ENCODE measurements at places on chromosomes 1 and 21.

DNA sequence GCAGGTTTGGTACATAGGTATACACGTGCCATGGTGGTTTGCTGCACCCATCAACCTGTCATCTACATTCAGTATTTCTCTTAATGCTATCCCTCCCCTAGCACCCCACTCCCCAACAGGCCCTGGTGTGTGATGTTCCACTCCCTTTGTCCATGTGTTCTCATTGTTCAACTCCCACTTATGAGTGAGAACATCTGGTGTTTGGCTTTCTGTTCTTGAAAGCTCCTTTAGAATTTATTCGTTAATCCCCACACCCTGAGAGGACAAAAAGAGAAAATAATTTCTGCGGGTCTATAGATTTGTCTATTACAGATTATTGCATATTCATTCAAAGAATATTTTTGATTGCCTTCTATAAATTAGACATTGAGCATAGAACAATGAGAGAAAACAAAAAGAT is 455.5 kb downstream of the PLPP3 start:
- H3K27ac ChIP-seq = no peak overlapping the region
- H3K27me3 ChIP-seq = no peaks in the 10 kb centered on the region
- no peak overlapping the region for H3K4me3 ChIP-seq
- no peaks in the 10 kb centered on the region for H3K36me3 ChIP-seq
- no peaks in the 10 kb centered on the region for H3K4me1 ChIP-seq

DNA sequence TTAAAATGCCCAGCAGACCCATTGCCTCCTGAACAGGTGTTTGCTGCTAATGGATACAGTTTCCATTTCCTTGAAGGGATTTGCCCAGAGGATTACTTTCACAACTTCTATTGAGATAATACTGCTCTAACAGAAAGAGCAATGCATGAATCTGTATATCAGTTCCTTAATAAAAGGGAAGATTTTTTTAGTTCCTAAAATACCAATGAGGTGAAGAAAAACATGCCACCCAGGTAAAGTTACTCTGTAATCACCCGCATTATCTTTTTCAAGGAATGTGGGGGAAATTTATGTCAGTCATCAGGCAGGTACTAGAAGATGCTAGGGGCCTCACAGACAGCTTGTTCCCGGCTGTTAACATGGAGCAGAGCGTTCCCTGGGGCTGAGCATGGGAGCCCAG is 41.1 kb downstream of the KCNJ15 start:
- H3K27me3 ChIP-seq = no peaks in the 10 kb centered on the region
- no peaks in the 10 kb centered on the region for H3K36me3 ChIP-seq
- DNase-seq = no peak
- H3K4me1 ChIP-seq = peaks cover 25% of the 10 kb centered on the region
- no peak overlapping the region for H3K4me3 ChIP-seq
- H3K27ac ChIP-seq = no peak overlapping the region

GRCh38 chr1:53568540-53568939 is 109.3 kb downstream of the DMRTB1 start:
- DNase-seq = no peak
- no peaks in the 10 kb centered on the region for H3K4me1 ChIP-seq
- no peaks in the 10 kb centered on the region for H3K36me3 ChIP-seq
- no peaks in the 10 kb centered on the region for H3K27me3 ChIP-seq
- H3K27ac ChIP-seq = no peak overlapping the region

GRCh38 chr1:116763116-116763786 is 9.0 kb downstream of the CD2 start:
- H3K4me1 ChIP-seq = no peaks in the 10 kb centered on the region
- no peak for DNase-seq
- no peak overlapping the region for H3K27ac ChIP-seq
- H3K36me3 ChIP-seq = no peaks in the 10 kb centered on the region
- no peaks in the 10 kb centered on the region for H3K27me3 ChIP-seq

- H3K4me3 ChIP-seq = no peak overlapping the region
- DNase-seq = peak; percentile 47
- H3K27me3 ChIP-seq = peaks cover 14% of the 10 kb centered on the region
- no peaks in the 10 kb centered on the region for H3K36me3 ChIP-seq
- H3K27ac ChIP-seq = no peak overlapping the region
- peaks cover 3% of the 10 kb centered on the region for H3K4me1 ChIP-seq
These were observed 18.2 kb upstream of the FCGR2A start for GRCh38 chr1:161486806-161487741.

- H3K4me3 ChIP-seq = no peak overlapping the region
- no peaks in the 10 kb centered on the region for H3K4me1 ChIP-seq
- no peak for DNase-seq
- H3K27ac ChIP-seq = no peak overlapping the region
These were observed 200.0 kb downstream of the PTPRU start for GRCh38 chr1:29436181-29436785.

DNA sequence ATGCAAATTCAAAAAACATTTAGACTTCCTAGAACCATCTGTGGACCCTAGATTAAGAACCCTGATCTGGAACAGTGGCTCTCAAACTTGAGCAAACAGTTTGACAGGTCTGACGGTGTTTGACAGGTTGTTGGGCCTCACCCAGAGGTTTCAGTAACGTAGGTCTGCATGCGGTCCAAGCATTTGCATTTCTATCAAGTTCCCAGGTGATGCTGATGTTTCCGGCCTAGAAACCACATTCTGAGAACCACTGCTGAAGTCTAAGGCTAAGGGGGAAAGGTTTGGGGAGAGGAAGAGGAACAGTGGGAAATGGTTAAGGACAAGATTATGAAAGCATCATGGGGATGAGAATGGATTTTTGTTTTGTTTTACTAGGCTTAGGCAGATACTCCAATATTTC is 48.6 kb downstream of the MDM4 start:
- no peak overlapping the region for H3K27ac ChIP-seq
- no peak overlapping the region for H3K4me3 ChIP-seq
- no peaks in the 10 kb centered on the region for H3K4me1 ChIP-seq
- H3K36me3 ChIP-seq = peaks cover 61% of the 10 kb centered on the region
- no peaks in the 10 kb centered on the region for H3K27me3 ChIP-seq

GRCh38 chr1:221878134-221878533 is 136.2 kb upstream of the DUSP10 start:
- H3K27ac ChIP-seq = no peak overlapping the region
- H3K4me1 ChIP-seq = no peaks in the 10 kb centered on the region
- no peaks in the 10 kb centered on the region for H3K27me3 ChIP-seq

- DNase-seq = no peak
- H3K4me1 ChIP-seq = peaks cover 13% of the 10 kb centered on the region
- peaks cover 2% of the 10 kb centered on the region for H3K36me3 ChIP-seq
- H3K27me3 ChIP-seq = no peaks in the 10 kb centered on the region
- no peak overlapping the region for H3K4me3 ChIP-seq
- peak overlapping the region; percentile 95 for H3K27ac ChIP-seq
These were observed 18.0 kb downstream of the INKA2 start for GRCh38 chr1:111720977-111721786.

DNA sequence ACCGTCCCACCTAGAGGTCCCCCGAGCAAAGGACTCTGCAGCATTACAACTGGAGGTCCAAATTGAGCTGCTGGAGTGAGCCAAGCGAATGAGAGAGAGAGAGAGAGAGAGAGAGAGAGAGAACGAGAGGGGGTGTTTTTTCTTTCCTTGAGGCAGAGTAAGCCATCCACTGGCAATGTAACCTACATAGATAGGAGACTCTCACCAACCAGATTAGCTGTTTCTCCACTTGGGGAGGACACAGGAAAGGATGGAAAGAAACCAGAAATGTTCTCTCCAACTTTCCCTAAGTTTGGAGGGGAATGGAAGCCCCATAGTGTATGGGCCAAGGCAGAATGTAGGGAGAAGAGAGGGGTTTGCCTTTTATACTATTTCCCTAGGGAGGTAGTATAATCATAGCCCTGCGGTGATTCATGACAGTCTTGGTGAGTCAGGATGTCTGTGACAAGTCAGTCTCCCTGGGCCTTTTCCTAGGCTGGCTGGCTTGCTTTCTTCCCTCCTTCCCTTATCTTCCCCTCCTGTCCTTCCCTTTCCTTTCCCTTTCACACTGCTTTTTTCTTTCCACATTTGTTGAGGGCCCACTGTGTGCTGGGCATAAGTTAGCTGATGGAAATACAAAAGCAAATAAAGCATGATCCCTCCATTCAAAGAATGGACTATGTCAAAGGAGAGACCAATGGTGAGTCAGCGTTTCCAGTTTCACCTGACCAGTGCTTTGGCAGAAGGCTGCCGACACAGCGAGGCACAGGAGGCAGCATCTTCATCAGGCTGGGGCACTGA is 7.1 kb downstream of the FNDC7 start:
- H3K4me3 ChIP-seq = no peak overlapping the region
- H3K27me3 ChIP-seq = no peaks in the 10 kb centered on the region
- H3K27ac ChIP-seq = no peak overlapping the region
- H3K4me1 ChIP-seq = peaks cover 9% of the 10 kb centered on the region

GRCh38 chr21:39183272-39184049 is at the start of gene PSMG1:
Gene PSMG1 (minus strand): TSS chr21:39183451. CDS start chr21:39183385, 66 bp downstream.
- H3K27ac ChIP-seq = peak within 1 kb of the TSS; percentile 92
- peak within 1 kb of the TSS; percentile 89 for H3K4me3 ChIP-seq
- no peaks in the 10 kb centered on the region for H3K27me3 ChIP-seq
- DNase-seq = peak; percentile 94
- peaks cover 19% of the 10 kb centered on the region for H3K4me1 ChIP-seq

DNA sequence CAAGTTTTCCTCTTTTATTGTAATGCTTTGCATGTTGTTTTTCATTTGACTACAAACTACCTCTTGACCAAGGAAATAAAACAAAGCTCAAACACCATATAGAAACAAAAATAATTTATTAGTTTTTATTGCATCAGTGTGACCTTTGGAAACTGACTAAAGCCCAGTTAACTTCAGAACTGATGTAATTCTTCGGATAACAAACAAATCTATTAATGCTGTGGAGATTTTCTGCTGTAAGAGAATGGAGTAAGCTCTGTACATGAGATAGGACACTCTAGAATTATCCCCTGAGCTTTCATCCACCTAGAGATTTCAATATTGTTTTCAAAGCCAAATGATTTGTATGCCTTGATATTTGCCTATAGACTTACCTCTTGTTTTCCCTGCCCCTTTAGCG is 154.0 kb upstream of the KCNK2 start:
- no peak for DNase-seq
- H3K27ac ChIP-seq = no peak overlapping the region
- no peaks in the 10 kb centered on the region for H3K4me1 ChIP-seq
- H3K36me3 ChIP-seq = no peaks in the 10 kb centered on the region

DNA sequence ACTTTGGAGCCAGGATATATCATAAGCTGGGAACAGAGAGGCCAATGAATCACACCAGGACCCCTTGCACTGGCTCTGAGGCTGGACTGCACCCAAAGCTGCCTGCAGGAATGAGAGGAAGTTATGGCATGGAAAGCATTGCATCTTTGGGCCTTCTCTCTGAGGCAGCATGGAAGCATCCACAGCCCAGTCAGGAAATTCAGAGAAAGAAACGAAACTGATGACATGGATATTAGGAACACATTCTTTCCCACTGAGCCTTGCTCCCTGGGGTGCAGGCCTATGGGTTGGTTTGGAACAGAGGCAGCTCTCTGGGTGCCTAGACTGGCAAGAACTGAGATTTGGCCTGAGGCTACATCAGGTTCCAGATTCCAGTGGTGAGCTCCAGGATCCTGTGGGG is 98.6 kb downstream of the NGF start:
- H3K27me3 ChIP-seq = no peaks in the 10 kb centered on the region
- H3K4me1 ChIP-seq = no peaks in the 10 kb centered on the region
- H3K27ac ChIP-seq = no peak overlapping the region
- no peak overlapping the region for H3K4me3 ChIP-seq
- DNase-seq = no peak

- H3K27me3 ChIP-seq = peaks cover 6% of the 10 kb centered on the region
- H3K4me1 ChIP-seq = no peaks in the 10 kb centered on the region
- no peak overlapping the region for H3K4me3 ChIP-seq
- DNase-seq = no peak
These were observed 41.0 kb downstream of the ZNF691 start for GRCh38 chr1:42887366-42887765.

GRCh38 chr1:90513956-90514355 is 203.1 kb downstream of the BARHL2 start:
- H3K4me1 ChIP-seq = no peaks in the 10 kb centered on the region
- H3K27ac ChIP-seq = no peak overlapping the region
- H3K36me3 ChIP-seq = no peaks in the 10 kb centered on the region
- no peak for DNase-seq

DNA sequence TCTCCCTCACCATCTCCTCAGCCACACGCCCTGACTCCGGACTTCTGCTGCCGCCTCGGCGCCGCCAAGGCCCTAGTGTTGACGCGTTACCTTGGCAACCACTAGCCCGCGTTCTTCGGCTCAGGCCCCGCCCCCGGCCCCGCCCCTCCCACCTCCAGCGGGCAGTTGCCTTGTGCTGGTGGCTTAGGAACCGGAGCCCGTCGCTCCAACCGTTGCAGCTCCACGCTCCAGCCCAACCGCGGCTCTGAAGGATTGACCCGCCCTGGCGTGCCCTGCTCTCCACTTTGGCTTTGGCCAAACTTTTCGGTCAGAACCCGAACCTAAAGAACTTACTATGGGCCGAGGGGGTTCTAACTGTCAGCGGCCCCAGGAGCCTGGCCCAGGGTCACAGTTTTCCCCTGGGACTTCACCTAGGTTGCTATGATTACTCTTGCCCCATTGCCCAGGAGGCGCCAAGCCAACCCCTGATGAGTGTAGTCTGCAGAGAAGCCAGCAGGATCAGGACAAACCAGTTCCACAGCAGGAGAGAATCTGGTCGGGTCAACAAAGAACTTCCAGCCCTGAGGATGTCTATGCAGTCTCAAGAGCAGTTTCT is at the start of gene CFAP45:
CFAP45 (minus strand) TSS at position 80 of the 595 bp plus-strand sequence; CDS start at position 13, 67 bp downstream.
- H3K4me1 ChIP-seq = peaks cover 8% of the 10 kb centered on the region
- peak; percentile 81 for DNase-seq
- no peaks in the 10 kb centered on the region for H3K27me3 ChIP-seq
- no peaks in the 10 kb centered on the region for H3K36me3 ChIP-seq
- no peak within 1 kb of the TSS for H3K4me3 ChIP-seq

GRCh38 chr21:46437511-46437910 is 21.2 kb upstream of the DIP2A start:
- H3K4me1 ChIP-seq = no peaks in the 10 kb centered on the region
- no peaks in the 10 kb centered on the region for H3K27me3 ChIP-seq
- DNase-seq = no peak
- H3K4me3 ChIP-seq = no peak overlapping the region

GRCh38 chr1:55848906-55849305 is 633.7 kb upstream of the USP24 start:
- no peaks in the 10 kb centered on the region for H3K36me3 ChIP-seq
- no peak overlapping the region for H3K27ac ChIP-seq
- H3K4me3 ChIP-seq = no peak overlapping the region
- no peaks in the 10 kb centered on the region for H3K27me3 ChIP-seq
- H3K4me1 ChIP-seq = no peaks in the 10 kb centered on the region

- H3K4me1 ChIP-seq = no peaks in the 10 kb centered on the region
- DNase-seq = no peak
- no peaks in the 10 kb centered on the region for H3K27me3 ChIP-seq
- H3K27ac ChIP-seq = no peak overlapping the region
These were observed 56.1 kb upstream of the MRPS6 start for GRCh38 chr21:34017039-34017961.

DNA sequence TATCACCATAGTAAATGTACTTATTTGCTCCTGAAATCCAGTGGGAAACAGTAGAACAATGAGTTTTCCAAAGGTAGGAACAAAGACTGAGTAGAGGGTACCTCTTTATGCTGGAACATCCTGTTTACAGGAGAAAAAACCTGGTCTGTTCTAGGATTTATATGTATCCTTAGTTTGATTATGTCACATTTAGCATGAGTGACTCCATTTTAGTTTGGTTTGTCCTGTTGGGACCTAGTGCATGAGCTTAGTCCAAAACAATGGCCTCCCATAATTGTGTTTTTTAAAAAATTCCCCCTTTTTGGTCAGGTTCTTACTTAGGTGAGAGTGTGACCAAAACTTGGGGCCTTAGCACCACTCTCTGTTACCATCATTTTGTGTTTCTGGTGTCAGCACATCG is 3.5 kb upstream of the MRPL55 start:
- no peak overlapping the region for H3K4me3 ChIP-seq
- no peaks in the 10 kb centered on the region for H3K36me3 ChIP-seq
- no peak overlapping the region for H3K27ac ChIP-seq
- DNase-seq = no peak
